ENCODE measurements at places on chromosomes 1 and 21.

DNA sequence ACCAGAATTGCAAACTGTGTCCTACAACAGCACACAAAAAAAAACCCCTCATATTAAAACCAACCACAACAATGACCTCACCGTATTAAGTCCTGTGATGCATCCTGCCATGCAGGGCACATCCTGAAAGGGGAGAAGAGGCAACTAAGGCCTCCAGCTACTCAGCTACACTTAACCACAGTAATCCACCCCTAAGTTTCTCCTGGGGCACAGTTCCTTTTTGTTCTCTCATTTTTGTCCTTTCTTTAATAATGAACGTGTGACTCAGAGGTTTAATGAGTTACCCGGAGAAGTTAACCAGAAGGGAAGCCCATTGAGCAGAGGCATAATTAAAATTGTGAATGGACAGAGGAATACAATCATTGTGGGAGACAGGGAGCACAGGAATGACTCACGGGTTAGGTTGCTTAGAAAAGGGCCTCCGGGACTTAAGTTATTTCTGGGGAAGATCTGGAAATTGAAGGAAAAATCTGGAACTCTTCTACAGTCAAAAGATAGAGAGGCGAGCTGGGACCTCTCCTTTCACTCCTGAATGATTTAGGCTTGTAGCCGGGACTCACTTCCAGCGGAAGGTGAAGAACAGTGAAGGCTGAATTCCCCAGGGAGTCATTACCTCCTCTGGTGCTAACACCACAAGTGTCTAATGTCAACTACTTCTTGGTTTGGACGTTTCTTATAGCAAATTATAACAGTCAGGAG, 36.9 kb upstream of the HIVEP3 start:
- peak; percentile 5 for DNase-seq

GRCh38 chr1:178412400-178412770, 84.4 kb downstream of the CLEC20A start:
- DNase-seq = no peak

DNA sequence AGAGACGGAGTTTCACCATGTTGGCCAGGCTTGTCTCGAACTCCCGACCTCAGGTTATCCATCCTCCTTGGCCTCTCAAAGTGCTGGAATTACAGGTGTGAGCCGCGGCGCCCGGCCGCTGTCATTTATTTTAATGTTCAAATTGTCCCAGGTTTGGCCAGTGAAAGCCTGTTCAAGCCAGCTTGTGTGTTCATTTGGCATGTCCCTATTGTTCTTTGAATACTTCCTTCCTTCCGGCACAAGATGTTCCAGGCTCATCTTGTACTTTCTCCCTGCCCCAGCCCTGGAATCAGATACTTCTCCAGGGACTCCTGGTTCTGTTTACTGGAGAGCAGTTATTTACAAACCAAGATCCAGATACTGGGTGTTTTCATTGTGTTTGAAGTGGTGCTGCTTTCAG, 37.0 kb downstream of the ZBTB8B start:
- DNase-seq = no peak

- DNase-seq = peak; percentile 11
Observed at GRCh38 chr1:219465212-219466093, 147.5 kb downstream of the ZC3H11B start.

- DNase-seq = no peak
Observed at GRCh38 chr1:243977094-243977493, 74.0 kb upstream of the ZBTB18 start.

DNA sequence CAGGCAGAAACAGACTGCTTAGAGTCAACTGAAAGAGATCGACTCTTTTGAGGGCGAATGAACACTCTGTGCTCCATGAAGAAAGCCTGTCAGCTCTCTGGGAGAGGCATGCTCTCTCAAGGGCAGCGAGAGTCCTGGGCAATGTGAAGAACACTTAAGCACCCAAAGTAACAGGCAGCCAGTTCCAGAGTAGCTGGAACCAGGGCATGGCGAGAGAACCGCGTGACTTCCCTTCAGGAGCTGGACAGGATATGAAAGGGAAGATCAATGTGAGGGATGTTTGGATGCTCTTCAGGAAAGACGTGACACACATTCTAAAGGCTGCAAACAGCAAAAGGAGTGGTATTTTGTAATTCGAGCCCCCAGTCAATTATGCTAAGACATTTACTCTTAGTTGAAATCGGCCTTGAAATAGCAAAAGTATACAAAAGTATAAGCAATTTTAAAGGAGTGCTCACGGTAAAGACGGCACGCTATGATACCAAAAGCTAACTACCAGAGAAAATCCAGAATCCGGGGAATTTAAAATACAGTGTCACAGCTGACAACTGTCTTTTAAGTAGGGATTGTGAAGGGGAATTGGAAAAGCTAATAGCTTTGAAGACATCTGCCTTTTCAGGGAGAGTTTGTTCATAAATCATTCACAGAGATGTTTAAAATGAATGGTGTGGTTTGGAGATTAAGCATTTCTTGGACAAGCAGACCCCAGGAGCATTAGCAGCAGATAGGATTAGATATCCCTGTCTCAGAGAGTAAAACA, 20.8 kb downstream of the ADAMTS5 start:
- DNase-seq = no peak
